ENCODE measurements at places on chromosomes 5 and 9. TPM values are rescaled to one million over a fixed set of nuclear protein-coding genes. Genes with fewer than 3 reads are reported as not detected.

GRCh38 chr5:431711-432050, 11.3 kb upstream of the EXOC3 start:
- no peak for DNase-seq

- no peak for DNase-seq
Measured at GRCh38 chr5:66830636-66831035, 234.4 kb downstream of the MAST4 start.

DNA sequence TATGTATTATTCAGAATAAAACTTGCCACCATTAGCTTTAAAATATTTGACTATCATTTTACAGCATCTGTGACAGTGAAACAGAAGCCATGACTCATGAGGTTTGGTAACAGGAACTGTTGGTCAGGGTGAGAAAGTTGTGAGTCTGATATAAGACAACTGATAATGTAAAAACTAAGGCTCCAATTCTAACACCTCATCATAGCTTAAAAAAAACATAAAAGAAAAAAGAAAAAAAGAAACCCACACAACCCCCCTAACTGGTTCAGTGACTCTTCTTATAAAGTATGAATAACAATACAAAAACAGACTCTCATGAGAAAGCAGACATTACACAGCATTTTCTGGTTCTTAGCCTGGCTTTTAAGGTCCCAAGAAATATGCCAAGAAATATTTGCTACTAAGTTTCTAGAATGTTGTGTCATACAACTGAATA, 85.8 kb downstream of the MRPS27 start:
- DNase-seq: no peak

The SEMA5A gene
- 1.6 TPM for total RNA-seq

The ITK gene
- total RNA-seq: 0.29 TPM

The PHYHD1 gene
- 21.2 TPM for total RNA-seq

The PDE4D gene
- total RNA-seq: 18.4 TPM

The IL5 gene
- total RNA-seq: not detected

Data from epithelial cell of proximal tubule (primary cell).